Ammon's horn (tissue), 1 donor: ENCODE measurements at places on chromosomes 4 and X.

GRCh38 chr4:144572660-144573059 is 73.3 kb upstream of the HHIP start:
- no peak for DNase-seq

DNA sequence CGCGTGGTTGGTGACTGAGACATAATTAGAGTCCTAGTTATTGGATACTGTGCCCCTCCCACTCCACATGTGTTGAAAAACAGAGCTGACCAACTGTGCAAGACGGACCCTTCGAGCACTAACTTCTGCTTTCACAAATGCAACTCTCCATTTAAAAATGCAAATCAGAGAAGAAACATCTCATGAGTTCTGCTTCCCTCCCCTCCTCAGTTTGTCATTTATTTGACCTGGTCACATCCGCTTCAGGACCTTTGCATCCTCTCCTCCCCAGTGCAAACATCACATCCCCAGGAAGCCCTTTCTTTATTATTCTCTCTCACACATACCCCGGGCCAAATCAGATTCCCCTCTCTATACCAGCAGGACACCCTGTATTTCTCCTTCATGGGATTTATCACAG is 38.1 kb upstream of the NOCT start:
- DNase-seq, result no peak

DNA sequence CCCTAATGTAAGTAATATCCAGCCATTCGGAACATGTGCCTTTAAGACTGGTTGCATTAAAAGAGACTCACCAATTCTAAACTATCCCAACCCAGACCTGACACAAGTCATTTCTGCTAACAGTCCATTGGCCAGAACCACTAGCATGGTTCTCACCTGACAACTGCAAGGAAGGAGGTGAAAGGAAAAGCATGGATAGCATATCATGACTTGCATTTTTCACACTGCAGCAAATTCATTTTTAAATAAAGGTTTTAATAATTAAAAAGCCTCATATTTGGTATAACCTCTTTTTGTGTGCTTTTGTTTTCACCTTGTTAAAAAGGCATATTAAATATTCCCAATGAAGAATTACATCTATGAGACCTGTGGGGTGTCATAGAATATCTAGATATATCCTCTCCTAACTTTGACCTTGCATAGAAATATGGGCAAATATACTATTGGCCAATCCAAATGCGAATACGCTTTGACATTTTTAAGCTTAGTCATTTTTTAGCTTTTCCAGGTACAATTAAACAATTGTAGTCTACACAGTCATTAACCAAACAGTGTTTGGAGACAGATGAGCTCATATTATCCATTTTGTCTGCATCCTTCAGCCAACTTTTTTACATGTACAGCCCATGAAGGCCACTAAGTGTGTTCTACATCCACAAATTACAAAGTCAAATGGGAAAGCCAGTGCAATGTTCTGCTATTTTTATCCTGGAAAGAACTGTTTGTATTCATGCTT is 295.3 kb downstream of the PDGFC start:
- no peak for DNase-seq

DNA sequence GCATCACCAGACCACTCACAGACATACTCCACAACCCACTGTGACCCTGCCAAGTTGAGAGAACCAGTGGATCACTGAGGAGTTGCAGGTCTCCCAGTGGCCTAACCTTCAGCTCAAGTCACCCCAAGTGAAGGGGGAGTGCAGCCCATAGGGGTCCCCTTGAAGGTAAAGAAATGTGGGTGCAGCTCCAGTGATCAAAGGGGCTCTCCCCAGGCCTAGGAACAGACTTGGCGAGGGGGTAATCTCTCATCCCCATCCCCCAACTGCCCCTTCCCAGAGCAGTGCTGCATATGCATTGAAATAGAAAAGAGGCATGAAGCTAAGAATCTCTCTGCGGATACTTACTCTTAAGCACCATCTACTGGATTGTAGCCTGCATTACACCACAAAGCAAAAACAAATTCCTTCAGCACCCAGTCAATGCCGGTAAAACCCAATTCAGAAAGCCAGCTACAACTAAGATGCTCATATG is 27.0 kb downstream of the MAGEE1 start:
- DNase-seq, result peak; percentile 7

DNA sequence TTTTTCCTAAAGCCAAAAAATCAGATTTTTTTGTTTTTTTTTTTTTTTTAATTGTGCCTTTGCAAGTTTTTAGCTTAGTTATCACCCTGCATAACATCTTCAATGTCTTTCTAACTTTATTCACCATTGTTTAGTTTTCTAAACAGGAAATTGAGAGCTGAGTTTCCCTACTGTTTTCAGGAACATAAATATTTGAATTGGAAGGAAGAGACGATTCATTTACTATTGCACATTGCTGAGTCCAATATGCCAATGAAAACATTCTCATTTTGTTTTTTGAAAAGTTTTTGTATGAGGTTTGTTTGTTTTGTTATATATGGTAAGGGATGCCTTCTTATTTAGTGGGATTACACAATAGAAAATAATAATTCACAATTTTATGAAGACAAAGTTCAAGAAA is 148.4 kb downstream of the ANKRD50 start:
- no peak for DNase-seq

DNA sequence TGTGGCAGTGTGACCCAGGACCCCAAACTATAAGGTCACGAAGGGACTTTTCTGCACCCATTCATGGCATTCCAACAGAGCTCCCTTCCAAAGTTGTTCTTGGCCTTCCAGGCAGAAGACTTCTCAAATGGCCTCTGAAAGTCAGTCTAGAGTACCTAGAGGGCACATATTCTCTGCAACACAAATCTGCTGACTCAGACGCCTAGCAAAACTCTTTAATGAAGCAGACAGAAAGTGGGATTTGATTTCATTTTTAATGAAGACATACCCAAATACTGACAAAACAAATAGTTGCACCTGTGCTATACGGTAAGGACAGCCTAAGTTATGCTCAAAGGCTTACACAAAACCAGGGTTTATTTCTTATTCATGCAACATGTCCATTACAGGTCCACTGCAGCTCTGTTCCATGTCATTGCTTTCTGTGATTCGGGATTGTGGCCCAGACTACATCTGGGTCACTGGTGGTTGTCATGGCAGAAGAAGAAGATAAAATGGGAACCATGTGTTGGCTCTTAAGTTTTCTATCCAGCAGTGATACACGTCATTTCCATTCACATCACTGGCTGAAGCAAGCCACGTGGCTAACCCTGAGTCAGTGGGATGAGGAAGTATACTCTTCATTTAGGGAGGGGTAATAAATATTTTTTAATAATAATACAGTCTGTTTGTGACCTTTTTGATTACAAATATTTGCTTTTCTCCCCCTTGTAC is 57.7 kb downstream of the NAT8L start:
- no peak for DNase-seq

- peak; percentile 35 for DNase-seq
Measured at GRCh38 chr4:151143162-151143561, 43.7 kb downstream of the RPS3A start.

- no peak for DNase-seq
Measured at GRCh38 chr4:103757631-103758030, 37.8 kb upstream of the TACR3 start.

DNA sequence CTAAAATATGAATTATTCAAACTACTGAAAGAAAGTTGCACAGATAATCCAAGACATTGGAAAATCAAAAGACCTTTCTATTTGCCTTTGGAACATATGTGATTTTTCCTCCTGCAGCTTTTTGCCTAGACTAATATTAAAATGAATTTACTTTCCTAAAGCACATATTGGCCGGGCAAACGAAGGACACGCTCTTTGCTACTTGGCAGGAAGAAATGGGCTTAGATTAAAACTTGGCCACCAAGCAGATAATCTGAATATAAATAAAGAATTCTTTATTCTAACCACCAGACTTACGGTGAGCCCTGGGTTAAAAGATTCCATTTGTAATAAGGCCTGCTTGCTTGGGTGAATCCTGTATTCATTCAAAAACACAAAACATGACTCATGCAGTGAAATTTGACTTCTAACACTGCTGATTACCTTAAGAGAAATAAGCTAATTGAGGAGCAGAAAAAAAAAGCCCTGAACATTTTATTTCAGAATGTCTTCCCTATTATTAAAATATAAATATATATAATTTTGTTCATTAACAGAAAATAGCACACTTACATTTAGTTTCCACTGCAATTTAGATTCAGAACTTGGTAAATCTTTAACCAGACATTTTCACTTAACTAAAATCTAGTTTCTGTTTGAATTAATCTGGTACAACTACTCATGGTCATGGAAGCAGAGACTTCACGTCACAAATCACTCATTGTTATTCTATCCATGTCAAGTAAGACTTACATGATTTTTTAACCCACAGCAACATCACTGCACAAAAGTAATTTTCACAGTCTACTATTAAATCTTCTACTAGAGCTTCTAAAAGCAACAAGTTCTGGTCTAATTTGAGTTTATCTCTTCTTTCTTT is 116.1 kb upstream of the PLAC1 start:
- no peak for DNase-seq

- DNase-seq, result no peak
Measured at GRCh38 chrX:97030463-97030862, 146.8 kb downstream of the RPA4 start.

DNA sequence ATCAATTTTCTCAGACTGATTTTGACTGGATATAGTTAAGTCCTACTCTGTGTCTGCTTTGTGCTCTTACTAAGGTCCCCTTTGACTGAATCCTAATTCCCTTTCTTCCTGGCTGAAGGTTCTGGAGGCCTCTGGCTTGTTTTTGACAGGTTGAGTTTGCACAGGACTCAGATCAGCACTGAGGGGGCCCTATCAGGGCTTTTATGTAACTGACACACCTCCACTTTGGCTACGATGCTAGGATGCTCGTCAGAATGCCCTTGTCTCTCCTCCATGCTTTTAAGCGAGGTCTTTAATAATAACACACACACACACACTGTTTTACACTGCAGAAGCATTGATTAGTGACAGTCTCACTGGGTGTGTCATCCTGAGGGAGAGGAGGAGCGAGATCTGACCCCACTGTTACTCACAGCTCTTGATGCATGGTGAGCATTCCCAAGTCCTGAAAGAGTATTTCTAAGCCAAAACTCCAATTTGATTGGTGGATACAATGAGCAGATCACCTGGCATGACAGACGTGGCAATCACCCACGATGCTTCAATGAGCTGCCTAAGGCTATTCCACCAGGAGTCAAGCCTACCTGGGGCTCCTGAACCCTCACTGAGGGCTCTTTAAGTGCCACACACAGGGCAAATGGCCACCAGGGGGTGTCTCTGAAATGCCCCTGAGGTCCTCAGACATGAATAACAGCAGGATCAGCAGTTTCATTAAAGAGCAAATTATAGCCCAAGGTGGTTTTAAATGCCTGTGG is 130.4 kb upstream of the CPEB2 start:
- no peak for DNase-seq

DNA sequence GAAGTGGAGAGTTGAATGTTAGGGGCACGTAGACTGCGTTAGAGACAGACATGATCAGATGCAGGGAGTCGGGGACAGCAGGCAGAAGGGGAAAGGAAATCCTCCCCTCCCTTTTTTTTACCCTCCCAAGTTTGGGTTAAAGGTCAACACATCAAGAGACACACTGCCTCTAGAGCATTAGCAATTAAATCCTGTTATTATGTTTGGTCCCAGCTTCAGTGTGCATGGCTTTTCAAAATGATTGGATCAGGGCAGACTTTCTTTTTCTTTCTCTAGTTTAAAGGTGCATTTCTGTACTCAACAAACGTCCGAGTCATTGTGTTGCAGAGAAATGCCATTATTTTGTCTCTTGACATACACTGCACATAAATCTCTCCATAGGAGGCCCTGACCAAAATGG is 63.9 kb downstream of the USP26 start:
- no peak for DNase-seq

- peak; percentile 60 for DNase-seq
Measured at GRCh38 chr4:185536411-185536709, 1.1 kb upstream of the PDLIM3 start.

GRCh38 chr4:234178-234577 is 71.1 kb downstream of the ZNF732 start:
- DNase-seq, result no peak

GRCh38 chr4:78481180-78481579 is 70.4 kb upstream of the ANXA3 start:
- no peak for DNase-seq

GRCh38 chr4:102501447-102501696 is 213 bp downstream of the NFKB1 start:
- DNase-seq, result no peak
